ENCODE measurements at places on chromosomes 16 and 17.

DNA sequence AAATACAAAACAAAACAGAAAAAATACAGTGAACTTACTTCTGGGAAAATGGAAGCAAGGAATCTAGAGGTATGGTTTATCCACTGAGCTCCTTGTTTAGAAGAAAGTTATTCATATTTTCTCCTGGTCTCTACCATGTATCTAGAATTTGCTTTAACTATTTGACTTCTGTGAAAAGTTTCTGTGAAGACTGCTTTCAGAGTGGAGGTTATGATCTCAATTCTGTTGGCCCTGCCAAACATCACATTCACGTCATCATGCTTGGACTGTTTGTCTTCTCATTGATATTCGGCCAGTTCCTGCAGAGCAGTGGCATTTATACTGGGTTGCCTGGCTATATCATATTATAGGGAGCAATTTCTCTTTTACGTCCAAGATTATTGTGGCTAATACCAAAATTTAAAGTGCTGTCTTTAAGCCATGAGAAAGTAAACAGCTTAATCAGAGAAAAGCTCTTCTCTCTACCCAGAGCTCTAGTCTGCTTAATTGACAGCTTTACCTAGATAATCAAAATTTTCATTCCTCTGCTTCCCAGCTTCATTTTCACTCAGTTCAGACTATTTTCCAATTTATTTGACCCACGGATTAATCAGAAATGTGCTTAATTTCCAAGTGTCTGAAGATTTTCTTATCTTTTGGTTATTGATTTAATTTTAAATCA lies at the start of gene ABCA8:
TSS of gene ABCA8 (minus strand) at position 212 of the 661 bp plus-strand sequence. CDS start 13,358 bp downstream, outside the sequence.
- no peak for DNase-seq

- no peak for DNase-seq
Measured at GRCh38 chr16:67451061-67451703, 20.3 kb downstream of the HSD11B2 start.

DNA sequence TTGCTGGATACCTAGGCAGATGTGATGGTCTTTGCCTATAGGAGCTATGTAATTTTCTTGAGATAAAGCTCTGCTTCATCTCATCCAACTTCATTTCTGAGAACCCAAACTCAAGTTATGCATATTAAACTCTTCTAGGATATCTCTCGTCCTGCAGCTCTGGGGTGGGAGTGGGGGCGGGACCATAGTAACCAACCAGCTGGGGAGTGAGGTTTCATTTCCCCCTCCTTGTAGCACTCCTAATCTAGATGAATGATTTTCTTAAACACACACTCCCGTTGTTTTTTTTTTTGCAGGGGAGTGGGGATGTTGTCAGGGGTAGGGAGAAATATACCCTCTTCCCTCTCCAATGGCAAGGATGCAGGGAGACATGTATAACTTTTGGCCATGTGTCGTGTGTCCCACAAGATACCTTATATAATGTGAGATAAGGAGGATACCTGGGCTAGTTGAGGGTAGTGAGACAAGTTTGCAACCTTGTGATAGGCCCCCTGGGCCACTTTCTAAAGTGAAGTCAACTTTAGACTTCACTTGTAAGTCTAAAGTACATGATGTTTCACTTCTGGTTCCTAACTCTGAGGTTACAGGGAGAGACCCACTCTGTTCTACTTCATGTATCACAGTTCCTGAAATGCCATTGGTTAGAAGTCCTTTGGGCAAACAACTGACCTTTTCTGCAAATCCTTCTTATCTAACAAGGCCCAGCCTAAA lies 10.5 kb upstream of the HEATR6 start:
- DNase-seq, result no peak

- no peak for DNase-seq
Measured at GRCh38 chr16:74257061-74257460, 39.6 kb upstream of the PSMD7 start.

DNA sequence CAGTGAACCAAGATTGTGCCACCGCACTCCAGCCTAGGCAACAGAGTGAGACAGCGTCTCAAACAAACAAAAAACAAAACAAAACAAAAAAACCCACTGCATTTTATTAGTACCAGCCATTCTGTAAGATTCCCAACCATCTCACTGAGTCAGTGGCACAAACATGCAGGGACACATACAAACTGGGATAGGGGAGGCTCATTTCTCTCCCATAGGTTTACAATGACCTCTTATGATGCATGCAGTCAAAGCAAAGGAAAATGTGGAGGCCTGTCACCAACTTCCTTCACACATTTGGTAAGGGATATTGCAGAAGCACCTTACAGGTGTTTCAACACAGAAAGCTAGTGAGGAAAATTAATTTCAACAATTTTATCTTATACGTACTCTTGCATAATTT lies 12.4 kb upstream of the STRADA start:
- DNase-seq, result no peak

- DNase-seq, result no peak
Measured at GRCh38 chr16:11067697-11068141, 123.4 kb downstream of the CLEC16A start.

GRCh38 chr17:6366221-6366666 lies 68.7 kb downstream of the AIPL1 start:
- no peak for DNase-seq

- no peak for DNase-seq
Measured at GRCh38 chr17:2418572-2418971, 17.7 kb upstream of the MNT start.

DNA sequence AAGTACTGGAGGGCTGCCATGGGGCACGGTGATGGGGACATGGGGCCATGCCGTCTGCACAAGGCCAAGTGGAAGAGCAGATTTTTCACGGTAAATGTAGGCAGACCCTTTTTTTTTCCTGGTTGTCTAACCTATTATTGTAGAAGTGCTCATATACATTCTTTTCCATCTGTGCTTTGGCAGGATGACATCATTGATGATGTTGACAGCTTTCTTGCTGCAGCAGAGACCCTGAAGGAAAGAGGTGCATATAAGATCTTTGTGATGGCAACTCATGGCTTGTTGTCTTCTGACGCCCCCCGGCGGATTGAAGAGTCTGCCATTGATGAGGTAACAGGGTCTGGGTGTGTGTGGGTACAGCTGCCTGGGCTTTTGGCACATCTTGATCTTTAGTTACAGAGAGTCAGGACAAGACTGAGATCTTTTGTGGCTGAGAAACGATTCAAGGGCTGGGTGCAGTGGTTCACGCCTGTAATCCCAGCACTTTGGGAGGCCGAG lies 23.3 kb upstream of the SLC5A10 start:
- no peak for DNase-seq

- no peak for DNase-seq
Measured at GRCh38 chr16:78686601-78687000, 587.1 kb downstream of the WWOX start.

- DNase-seq, result no peak
Measured at GRCh38 chr16:79542237-79542774, 58.2 kb downstream of the MAF start.

- DNase-seq, result no peak
Measured at GRCh38 chr16:24670623-24671454, 58.6 kb upstream of the TNRC6A start.

GRCh38 chr16:1602285-1602684 lies 9.6 kb downstream of the IFT140 start:
- DNase-seq, result no peak

DNA sequence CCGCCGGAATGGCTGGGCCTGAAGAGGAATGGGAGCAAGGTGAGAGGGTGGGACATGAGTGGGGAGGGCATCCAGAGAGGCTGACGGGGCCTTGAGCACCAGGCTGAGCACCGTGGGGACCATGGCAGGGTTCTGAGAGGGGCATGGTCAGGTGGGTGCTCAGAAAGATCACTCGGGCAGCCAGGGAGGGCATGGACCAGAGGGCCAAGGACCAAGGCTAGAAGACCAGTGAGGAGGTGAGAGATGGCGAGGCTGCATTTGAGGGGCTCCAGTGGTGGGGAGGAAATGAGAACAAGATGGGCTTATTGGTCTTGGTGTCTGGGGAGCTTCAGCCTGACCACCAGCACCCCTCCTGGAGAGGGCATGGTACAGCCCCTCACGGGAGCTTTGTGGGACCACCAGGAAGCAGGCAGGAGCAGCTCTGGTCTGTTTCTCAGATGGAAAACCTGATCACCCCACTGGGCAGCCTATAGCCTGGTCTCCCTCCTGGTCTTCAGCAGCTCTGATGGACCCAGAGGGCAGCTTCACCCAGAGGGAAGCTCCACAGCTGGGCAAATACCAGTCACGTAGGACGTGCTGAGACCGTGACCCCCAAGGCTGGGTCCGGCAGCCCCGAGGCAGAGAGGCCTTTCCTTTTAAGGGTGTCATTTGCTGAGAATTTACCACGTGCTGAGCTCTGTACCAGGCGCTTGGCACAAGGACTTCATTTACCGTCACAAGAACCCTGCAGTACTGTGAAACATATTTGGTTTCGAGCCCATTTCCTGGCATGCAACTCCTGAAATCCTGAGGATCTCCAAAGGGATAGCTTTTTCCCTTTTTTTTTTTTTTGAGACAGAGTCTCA lies 11.4 kb upstream of the NCBP3 start:
- no peak for DNase-seq

DNA sequence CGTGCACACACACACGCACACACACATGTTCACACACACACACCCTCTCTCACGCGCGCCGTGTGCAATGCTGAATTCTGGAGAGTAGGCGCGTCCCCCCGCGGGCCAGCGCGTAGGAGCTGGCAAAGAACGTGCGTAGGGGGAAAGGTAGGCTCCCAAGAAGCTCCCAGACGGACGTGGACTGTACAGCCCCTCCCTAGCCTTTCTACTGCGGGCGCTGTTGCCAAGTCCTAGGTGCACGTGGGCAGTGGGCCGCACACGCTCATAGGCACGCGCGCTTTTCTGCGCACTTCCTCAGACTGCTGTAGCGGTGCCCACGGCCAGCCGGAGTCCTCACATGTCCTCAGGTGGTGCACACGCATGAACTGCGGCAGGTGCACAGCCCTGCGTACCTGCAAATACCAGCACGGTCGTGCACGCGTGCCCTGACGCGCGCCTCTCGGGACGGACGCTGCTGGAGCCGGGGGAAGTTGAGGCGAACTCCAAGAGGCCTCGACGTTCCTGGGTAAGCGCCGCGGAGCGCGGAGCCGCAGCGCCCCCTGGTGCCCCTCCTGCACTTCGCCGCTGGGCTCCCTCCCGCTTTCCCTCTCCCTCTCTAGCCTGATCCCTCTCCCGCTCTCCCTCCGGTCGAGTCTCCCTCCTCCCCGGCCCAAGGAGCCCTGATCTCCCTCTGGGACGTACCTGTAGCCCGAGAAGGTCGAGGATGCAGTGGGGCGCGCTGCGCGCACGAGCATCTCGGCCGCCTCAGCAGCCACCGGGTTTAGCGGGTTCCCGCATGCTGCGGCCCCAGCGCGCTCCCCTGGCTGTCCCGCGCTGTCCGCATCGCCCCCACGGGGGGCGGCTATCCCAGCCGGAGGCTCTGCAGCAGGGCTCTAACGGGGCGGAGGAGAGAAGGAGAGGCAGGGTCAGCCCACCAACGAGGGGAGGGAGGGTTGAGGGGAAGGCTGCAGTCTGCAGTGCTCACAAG lies 749 bp downstream of the GRIN2A start:
- DNase-seq, result no peak

DNA sequence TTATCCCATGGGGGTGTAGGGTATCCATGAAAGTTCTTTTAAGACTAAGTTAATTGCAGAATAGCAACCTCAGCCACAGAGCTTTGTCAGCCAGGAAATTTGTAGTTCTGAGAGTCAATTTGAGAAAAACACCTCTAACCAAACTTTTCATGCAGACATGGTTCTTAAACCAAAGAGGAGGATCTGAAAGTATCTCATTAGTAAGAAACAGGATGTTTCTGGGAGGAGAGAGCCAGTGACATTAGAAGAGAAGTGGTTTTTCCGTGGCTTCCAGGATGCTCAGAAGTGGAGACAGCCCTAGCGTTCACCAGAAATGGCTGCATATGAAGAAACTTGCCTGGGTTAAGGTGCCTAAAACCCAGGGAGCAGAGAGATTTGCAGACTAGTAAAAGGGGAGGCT lies 7.9 kb downstream of the GNAO1 start:
- DNase-seq, result no peak

- peak; percentile 64 for DNase-seq
Measured at GRCh38 chr17:47663912-47664623, 14.3 kb downstream of the KPNB1 start.

DNA sequence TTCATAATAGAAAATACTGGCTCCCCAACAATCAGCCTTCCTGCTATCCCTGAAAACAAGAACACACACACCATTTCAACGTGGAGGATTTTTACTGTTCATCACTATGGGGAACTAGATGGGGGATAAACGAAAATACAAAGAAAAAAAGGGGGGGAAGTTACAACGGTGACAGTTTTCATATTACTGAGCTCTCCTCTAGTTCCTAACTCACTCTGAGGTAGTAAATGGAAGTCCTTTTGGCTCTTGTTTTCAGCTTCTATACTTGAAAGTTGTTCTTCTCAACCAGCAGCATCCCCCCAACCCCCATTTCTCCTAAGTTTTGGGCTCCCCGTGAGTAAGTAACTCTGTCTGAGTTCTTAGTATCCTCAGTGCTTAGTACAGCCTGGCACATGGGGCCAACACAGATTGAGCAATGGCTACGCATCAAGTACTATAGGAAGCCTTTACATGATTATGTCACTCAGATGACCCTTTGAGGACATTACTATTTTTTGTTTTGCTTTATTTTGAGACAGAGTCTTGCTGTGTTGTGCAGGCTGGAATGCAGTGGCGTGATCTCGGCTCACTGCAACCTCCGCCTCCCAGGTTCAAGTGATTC lies 4.2 kb upstream of the CORO7 start:
- DNase-seq, result no peak

GRCh38 chr16:31344712-31345111 lies 10.3 kb upstream of the ITGAX start:
- no peak for DNase-seq

DNA sequence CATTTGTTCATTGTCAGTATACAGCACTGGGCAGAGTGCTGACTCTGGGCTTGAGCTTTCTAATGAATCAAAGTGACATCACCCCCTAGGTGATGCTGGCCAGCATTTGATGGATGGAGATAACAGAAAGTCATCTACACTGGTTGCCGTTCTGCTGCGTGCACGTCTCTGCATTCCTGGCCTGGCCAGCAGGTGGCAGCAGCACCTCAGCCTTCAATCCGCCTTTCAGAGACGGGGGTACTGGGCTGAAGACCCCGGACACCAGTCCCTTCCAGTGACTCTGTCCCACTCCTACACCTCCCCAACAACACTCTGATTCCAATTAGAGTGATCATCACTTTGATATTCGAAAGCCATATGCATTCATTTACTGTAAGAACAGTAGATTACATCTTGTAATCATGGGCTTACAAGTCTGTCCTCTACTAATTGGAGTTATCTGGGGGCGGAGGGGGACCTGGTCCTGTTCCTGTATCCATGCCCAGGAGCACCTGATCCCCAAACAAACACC lies 6.0 kb downstream of the CPSF4L start:
- DNase-seq, result peak; percentile 65

- DNase-seq, result no peak
Measured at GRCh38 chr16:23353440-23353839, 51.3 kb downstream of the SCNN1B start.

GRCh38 chr17:19250421-19251173 lies 13.4 kb downstream of the EPN2 start:
- DNase-seq, result no peak

DNA sequence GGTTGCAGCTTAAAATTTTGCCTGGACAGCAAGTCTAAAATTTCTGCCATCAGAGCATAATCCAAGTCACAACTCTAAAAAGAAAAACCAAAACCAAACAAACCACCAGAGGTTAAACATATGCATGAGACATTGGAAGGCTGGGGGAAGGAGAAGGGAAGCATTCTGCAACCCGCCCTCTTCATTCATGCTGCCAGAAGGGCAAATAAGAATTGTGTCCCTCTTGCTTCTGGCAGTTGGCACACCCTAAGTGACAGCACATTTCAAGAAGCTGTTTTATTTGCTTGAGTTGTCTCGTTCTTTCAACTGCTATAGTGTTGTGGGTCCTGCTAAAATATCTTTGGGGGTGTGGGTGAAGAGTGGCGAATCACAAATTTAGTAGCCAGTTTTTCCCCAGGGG lies 99.6 kb downstream of the SKAP1 start:
- no peak for DNase-seq

GRCh38 chr17:3916825-3917224 lies 560 bp upstream of the P2RX1 start:
- no peak for DNase-seq
